Bronchus fibroblast of lung (primary cell): ENCODE measurements at places on chromosomes 3 and 15. TPM values are rescaled to one million over a fixed set of nuclear protein-coding genes. Genes with fewer than 3 reads are reported as not detected.

Gene ANKUB1
- total RNA-seq = not detected in 2 replicates

Gene CAMK1
- total RNA-seq = 41.5 and 45.3 TPM in 2 replicates

Gene PAQR5
- 1.2 and 1.5 TPM in 2 replicates for total RNA-seq

Gene NOX5
- 0.15 TPM in 1 of 2 replicates, not detected in the other for total RNA-seq

Gene CCR8
- not detected in 2 replicates for total RNA-seq

Gene CFAP100
- not detected in 2 replicates for total RNA-seq

Gene CX3CR1
- 0.15 TPM in 1 of 2 replicates, not detected in the other for total RNA-seq

Gene SYNPR
- not detected in 2 replicates for total RNA-seq

Gene CYP11A1
- total RNA-seq = 0.30 and 0.84 TPM in 2 replicates

Gene PCYT1A
- 55.0 and 60.2 TPM in 2 replicates for total RNA-seq

Gene VWA5B2
- not detected in 2 replicates for total RNA-seq

Gene ZPLD1
- total RNA-seq = not detected in 2 replicates

Gene ROPN1
- total RNA-seq = not detected in 2 replicates

Gene STAC
- 4.3 and 5.0 TPM in 2 replicates for total RNA-seq

Gene SPINK8
- not detected in 2 replicates for total RNA-seq

Gene ITIH4
- total RNA-seq = 0.45 and 0.67 TPM in 2 replicates

Gene TUSC2
- 27.6 and 39.3 TPM in 2 replicates for total RNA-seq

Gene CPNE9
- under 0.01 and 0.17 TPM in 2 replicates for total RNA-seq

Gene ST3GAL6
- 0.74 and 3.0 TPM in 2 replicates for total RNA-seq

Gene ONECUT1
- under 0.01 and 0.34 TPM in 2 replicates for total RNA-seq

Gene KLF13
- total RNA-seq = 19.6 and 36.3 TPM in 2 replicates

Gene NEK11
- total RNA-seq = 1.2 and 2.9 TPM in 2 replicates

Gene KLHL40
- not detected in 2 replicates for total RNA-seq

Gene MORC1
- total RNA-seq = not detected in 2 replicates

Gene ZKSCAN7
- 4.8 and 5.2 TPM in 2 replicates for total RNA-seq

Gene P2RY12
- not detected in 2 replicates for total RNA-seq

Gene DISP2
- total RNA-seq = 0.17 and 0.30 TPM in 2 replicates

Gene AP3B2
- under 0.01 and 0.15 TPM in 2 replicates for total RNA-seq

Gene HTR3E
- total RNA-seq = not detected in 2 replicates

Gene DPPA2
- total RNA-seq = not detected in 2 replicates

Gene MEIS2
- total RNA-seq = 23.6 and 25.4 TPM in 2 replicates

Gene FRMD5
- 0.84 and 0.89 TPM in 2 replicates for total RNA-seq

Gene MED12L
- total RNA-seq = 0.17 and 0.30 TPM in 2 replicates

Gene PRICKLE2
- total RNA-seq = 8.9 and 10.1 TPM in 2 replicates

Gene GPR87
- 0.17 and 1.2 TPM in 2 replicates for total RNA-seq

Gene DCUN1D1
- 12.2 and 13.4 TPM in 2 replicates for total RNA-seq

Gene MEX3B
- 7.9 and 9.1 TPM in 2 replicates for total RNA-seq

Gene GHSR
- total RNA-seq = not detected in 2 replicates

Gene SOX2
- total RNA-seq = not detected in 2 replicates

Gene GATM
- 0.15 TPM in 1 of 2 replicates, not detected in the other for total RNA-seq

Gene DUOXA2
- not detected in 2 replicates for total RNA-seq

Gene CHRFAM7A
- 0.15 TPM in 1 of 2 replicates, not detected in the other for total RNA-seq

Gene SLC6A20
- not detected in 2 replicates for total RNA-seq

Gene GABRR3
- not detected in 2 replicates for total RNA-seq

Gene LNP1
- 3.0 and 3.2 TPM in 2 replicates for total RNA-seq

Gene KCNMB3
- total RNA-seq = 0.34 and 0.89 TPM in 2 replicates

Gene PPM1M
- 14.5 and 15.6 TPM in 2 replicates for total RNA-seq

Gene ZNF620
- 0.67 and 1.0 TPM in 2 replicates for total RNA-seq

Gene PAQR9
- total RNA-seq = not detected in 2 replicates

Gene RBM15B
- 21.9 and 23.2 TPM in 2 replicates for total RNA-seq

Gene ATP2B2
- total RNA-seq = not detected in 2 replicates
